Foreskin fibroblast (primary cell): ENCODE measurements at places on chromosomes 1 and 21.

GRCh38 chr1:39378377-39378776 lies 113.1 kb upstream of the BMP8A start:
- DNase-seq = peak; percentile 14

- no peak for DNase-seq
These were observed 3.7 kb upstream of the SLC19A1 start for GRCh38 chr21:45545691-45546531.

- DNase-seq = peak; percentile 31
These were observed 57.6 kb downstream of the PLPPR5 start for GRCh38 chr1:98947071-98947470.

- DNase-seq = peak; percentile 76
These were observed 391 bp upstream of the KIAA1614 start for GRCh38 chr1:180912211-180912800.

GRCh38 chr21:42350927-42351426 lies at the start of gene TFF2:
Gene TFF2 (minus strand): TSS chr21:42350994. CDS start chr21:42350957, 37 bp downstream.
- DNase-seq = no peak

DNA sequence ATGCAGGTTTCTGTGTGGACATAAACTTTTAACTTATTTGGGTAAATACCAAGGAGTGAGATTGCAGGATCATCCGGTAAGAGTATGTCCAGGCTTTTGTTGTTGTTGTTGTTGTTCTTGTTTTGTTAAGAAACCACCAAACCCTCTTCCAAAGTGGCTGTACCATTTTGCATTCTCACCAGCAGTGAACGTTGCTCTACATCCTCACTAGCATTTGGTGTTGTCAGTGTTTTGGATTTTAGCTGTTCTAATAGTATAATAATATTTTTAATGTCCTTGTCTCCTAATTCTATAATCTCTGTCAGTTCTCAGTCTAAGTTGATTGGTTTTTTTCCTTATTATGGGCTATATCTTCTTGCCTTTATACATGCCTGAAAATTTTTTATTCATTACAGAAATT lies 37.8 kb downstream of the TENT5C start:
- DNase-seq = no peak

GRCh38 chr1:245822996-245823395 lies 668.2 kb downstream of the KIF26B start:
- peak; percentile 92 for DNase-seq

GRCh38 chr1:53799141-53799540 lies 39.0 kb downstream of the NDC1 start:
- no peak for DNase-seq

GRCh38 chr1:201827321-201828216 lies 1.4 kb upstream of the IPO9 start:
- DNase-seq = peak; percentile 54

- no peak for DNase-seq
These were observed 6.8 kb downstream of the SPRR5 start for GRCh38 chr1:152953761-152954160.

GRCh38 chr1:62406576-62406975 lies 30.3 kb upstream of the USP1 start:
- DNase-seq = no peak

GRCh38 chr1:169707912-169708604 lies 3.4 kb downstream of the SELL start:
- DNase-seq = no peak

GRCh38 chr1:88398338-88398737 lies 285.7 kb upstream of the PKN2 start:
- DNase-seq = no peak

DNA sequence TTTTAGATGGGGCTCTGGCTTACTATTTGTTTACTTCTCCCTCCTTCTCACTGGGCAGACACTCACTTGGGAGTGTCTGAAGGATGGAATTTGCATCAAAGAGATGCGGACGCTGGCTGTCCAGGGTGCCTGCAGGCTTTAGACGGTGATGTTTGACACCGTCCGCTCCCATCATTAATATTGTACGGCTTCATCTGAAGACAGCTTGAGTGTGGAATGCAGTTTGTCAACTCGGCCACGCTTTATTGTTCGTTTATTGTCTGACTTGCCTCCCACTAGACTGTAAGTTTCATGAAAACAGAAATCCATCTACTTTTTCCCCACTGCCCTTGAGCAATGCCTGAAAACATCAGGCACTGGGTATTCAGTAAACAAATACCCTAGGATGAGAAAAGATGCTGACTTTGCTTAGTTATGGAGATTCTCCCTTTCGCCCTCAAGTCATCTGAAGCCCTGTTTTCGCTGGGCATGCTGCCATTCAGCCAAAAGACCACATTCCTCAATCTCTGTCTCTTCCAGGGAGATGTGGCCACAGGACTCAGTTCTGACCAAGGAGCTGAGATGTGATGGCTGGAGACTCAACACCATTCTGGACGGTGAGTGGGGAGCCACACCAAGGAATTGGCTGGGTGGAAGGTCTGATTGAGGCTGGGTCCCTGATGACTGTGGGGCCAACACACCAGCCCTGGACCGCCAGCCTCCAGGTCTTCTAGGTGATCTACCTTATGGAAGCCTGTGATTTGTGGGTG lies 87.6 kb downstream of the BCAR3 start:
- DNase-seq = no peak

DNA sequence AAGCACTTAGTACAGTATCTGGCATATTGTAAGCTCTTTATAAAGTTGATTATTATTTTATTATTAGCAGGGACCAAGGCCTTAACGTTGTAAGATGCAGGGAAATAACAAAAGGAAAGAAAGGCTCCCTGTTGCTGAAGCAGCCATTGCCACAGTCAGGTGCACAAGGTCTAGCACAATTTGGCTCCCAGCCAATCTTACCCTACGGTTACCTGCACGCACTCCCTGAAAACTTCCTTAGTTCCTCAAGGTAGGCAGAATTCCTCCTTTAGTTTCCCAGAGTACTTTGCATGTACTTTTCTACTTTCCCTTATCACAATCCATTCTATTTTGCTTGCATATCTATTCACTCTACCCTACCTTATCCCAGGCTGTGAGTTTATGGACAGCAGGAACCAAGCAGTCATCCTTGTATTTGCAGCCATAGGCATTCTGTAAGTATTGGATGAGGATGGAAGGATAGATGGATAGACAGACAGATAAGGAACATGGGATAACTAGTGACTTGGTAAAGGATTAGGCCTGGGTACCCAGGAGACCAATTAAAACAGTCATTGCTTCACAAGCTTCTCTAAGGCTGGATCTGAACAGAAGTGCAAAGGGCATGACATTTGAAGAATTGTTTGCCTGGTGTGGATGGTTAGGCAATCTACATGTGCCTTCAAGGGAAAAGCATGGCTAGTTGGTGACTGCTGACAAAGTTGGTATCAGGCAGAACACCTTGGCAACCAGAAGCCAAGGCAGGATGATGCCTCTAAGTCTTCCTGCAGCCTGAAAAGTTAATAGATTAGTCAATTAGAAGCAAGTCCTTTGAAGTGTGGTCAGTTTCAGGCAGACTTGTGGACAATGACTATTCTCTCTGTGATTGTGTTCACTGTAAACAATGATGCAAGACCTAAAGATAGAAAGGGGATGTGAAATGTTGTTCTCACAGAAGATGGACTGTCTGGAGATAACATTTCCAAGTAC lies 20.8 kb upstream of the JAK1 start:
- DNase-seq = peak; percentile 46
